NCI-H1417 treated with DMSO at 0.1 percent for 48 hours (cell line): ENCODE measurements at places on chromosomes 4 and X.

GRCh38 chr4:35760807-35761206 lies 483.5 kb downstream of the ARAP2 start:
- no peak for DNase-seq

GRCh38 chr4:106981431-106981830 lies 54.7 kb downstream of the DKK2 start:
- DNase-seq: no peak

GRCh38 chr4:174324725-174325124 lies 41.0 kb downstream of the CEP44 start:
- no peak for DNase-seq

GRCh38 chr4:39543034-39543433 lies 15.8 kb upstream of the UGDH start:
- no peak for DNase-seq

DNA sequence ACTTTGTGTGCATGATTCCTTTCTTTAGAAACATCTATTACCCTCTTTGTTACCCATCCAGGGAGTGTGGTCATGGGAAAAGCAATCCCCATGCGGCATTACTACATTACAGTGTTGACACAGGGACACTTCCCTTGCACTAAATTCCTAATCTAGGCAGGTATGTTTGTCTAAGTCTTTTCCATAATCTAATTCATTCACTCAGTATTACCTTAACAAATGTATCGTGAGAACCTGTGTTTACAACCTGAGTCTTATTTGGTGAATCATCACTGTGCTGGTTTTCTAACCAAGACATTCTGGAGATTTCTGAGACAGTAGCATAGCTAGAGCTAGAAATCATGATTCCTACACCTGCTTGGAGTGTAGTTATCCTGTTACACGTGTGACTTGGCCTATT lies 326.8 kb downstream of the BMPR1B start:
- DNase-seq: no peak

DNA sequence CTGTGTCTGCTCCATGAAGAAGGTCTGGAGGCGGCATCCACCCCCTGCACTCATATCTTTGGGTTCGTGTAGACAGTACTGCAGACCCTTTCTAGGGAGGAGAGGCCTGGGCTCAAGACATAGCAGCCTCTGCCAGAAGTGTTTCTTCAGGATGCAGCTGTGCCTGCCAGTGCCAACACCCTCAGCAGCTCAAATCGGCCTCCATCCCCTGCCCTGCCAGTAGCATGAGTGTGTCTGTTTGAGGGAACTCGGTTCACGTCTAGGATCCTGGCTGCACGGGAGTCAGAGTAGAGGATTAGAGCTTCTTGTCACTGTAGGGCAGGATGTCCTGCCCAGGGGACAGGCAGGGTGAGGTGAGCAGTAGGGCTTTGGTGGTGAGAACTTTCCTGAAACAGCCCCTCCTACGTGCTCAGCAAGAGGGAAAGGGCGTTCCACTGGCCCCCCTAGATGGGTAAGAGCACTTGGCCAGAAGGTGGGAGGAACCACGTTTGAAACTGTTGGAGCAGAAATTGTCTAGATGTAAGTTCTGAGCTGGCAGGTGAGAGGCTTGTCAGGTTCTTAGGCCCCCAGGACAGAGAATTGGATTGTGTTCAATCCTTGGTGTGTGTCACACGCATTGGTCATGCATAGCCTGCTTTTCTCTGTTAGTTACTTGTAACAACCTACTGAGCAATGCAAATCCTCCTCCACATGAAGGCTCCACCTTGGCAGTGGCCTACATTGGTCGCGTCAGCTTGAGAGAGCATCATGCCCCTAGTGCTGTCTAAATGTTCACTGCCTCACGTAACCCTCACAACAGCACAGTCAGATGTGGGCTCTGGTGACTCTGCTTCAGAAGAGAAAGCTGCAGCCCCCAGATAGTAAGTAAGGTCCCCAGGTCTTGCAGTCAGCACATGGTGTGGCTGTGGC lies 25.8 kb upstream of the FAM193A start:
- DNase-seq: no peak

- no peak for DNase-seq
Observed at GRCh38 chr4:181845617-181846016, 397.6 kb upstream of the TENM3 start.

- no peak for DNase-seq
Observed at GRCh38 chr4:187357045-187357643, 633.5 kb upstream of the FAT1 start.

GRCh38 chrX:26586570-26586969 lies 370.6 kb downstream of the MAGEB5 start:
- no peak for DNase-seq

- DNase-seq: no peak
Observed at GRCh38 chr4:15706646-15707362, 3.9 kb downstream of the BST1 start.

GRCh38 chr4:128287141-128287870 lies at the start of gene PGRMC2:
PGRMC2 (minus strand) TSS chr4:128287813; CDS start chr4:128287790, 23 bp downstream.
- DNase-seq: no peak

- no peak for DNase-seq
Observed at GRCh38 chr4:183478926-183479325, 25.9 kb upstream of the ING2 start.

GRCh38 chr4:37802068-37802666 lies 24.3 kb upstream of the PGM2 start:
- peak; percentile 53 for DNase-seq

DNA sequence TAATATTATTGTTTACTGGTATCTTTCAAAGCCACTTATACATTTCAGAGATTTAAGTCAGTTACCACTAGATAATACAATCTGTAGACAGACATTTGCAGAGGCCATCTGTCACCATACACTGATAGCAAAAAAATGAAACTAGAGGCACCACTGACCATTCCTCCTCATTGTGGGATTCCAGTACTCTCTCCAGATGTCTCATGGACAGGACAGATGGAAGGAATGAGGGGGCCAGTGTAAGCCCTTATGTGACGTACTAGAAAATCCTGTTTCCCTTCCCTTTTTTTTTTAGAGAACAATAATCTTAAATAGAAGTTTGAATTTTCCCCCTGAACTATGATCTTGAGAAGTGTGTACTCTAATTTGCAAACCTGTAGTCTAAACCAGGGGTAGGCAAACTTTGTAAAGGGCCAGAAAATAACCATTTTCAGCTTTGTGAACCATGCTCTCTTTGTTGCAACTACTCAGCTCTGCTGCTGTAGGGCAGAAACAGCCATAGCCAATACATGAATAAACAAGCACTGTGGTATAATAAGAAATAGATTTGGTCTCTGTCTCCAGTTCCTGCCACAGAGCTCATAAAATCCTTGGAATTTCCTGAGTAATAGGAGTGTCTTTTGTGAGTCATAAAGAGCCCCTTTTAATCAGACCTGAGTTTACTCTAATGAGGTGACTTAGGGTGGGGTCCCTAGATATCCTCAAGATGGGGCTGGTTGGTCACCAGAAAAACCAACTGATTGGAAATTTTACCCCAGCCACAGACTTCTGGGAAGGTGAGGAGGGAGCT lies 90.4 kb downstream of the MOSPD2 start:
- DNase-seq: no peak

DNA sequence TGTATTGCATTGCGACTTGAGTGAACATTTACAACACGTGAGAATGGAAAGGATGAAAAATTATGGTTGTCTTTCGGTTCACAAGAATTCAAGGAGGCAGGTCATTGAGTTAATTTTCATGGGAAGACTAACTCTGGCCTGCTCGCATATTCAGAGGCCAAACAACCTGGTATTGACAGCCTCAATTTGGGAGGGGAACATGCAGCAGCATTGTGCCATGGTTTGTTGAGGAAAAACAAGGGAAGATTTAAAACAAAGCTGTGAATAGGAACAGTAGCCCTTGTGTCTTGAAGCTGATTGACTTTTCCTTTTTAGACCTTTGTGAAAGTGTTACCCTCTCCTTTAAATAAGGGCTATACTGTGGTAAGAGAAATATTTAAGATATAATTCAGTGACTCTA lies 31.9 kb downstream of the FAT4 start:
- DNase-seq: no peak

DNA sequence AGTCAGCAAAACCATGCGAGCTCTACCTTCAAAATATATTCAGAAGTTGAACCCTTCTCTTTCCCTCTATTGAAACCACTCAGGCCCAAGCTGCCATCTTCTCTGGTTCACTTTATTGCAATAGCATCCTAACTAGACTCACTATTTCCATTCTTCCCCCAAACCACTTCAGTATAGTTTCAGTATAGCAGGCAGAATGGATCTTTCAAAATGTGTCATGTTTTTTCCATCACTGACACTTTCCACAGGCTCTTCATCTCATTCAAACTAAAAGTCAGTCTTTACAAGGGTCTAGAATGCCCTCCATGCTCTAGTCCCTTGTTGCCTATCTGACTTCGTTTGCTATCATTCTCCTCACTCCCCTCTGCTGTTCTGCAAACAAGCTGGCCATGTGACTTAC lies 274.4 kb downstream of the IDS start:
- DNase-seq: no peak

- DNase-seq: no peak
Observed at GRCh38 chr4:83646538-83647239, 110.8 kb downstream of the GPAT3 start.

- no peak for DNase-seq
Observed at GRCh38 chr4:169601016-169601771, 11.2 kb downstream of the NEK1 start.

- no peak for DNase-seq
Observed at GRCh38 chr4:182492423-182492822, 249.2 kb downstream of the TENM3 start.

GRCh38 chrX:13119386-13119785 lies 75.0 kb upstream of the FAM9C start:
- DNase-seq: no peak

DNA sequence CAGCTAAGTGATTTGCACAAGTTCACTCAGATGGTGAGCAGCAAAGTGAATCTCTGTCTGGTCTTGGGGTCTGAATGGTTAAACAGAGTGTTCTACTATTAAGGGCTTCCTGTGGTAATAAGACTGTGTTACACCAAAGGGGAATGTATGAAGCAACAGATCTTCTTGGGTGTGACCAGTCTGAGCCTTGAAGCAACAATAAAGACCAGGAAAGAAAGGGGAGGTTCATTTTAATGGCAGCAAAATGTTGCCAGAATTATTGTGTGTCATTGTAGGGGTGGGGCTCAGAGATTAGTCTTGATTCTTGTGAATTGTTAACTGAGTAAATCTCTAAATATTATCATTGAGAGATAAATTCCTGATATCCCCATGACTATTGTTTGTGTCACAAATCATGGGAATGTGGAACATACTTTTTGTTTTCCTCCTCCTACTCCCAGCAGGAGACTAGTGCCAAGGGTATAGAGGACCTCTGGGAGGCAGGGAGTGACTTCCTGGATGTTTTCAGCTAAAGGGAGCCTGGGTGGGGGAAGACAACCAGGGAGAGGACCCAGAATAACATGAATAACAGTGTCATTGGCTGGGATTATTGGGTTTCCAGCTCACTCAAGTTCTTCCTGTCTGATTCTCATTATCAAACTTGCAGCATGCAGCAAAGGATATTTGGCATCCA lies 141.4 kb upstream of the PAK3 start:
- no peak for DNase-seq

GRCh38 chrX:72306085-72306801 lies 529 bp upstream of the CITED1 start:
- no peak for DNase-seq

GRCh38 chr4:159174645-159175084 lies 71.8 kb downstream of the RAPGEF2 start:
- DNase-seq: no peak

GRCh38 chr4:182906786-182907185 lies 10.4 kb downstream of the DCTD start:
- DNase-seq: no peak
